Neural cell (in vitro differentiated cells): ENCODE measurements at places on chromosomes 1 and 21. TPM values are rescaled to one million over a fixed set of nuclear protein-coding genes. Genes with fewer than 3 reads are reported as not detected.

Gene RHBG
- polyA plus RNA-seq: not detected in 2 replicates

Gene LCE3E
- polyA plus RNA-seq: not detected in 2 replicates

Gene RLF
- 23.4 and 26.7 TPM in 2 replicates for polyA plus RNA-seq

Gene FCRLA
- not detected in 2 replicates for polyA plus RNA-seq

Gene PHLDA3
- 28.1 and 35.1 TPM in 2 replicates for polyA plus RNA-seq
